RPMI7951 (cell line): ENCODE measurements at places on chromosomes 7 and 10. TPM values are rescaled to one million over a fixed set of nuclear protein-coding genes. Genes with fewer than 3 reads are reported as not detected.

Gene HHEX
- 0.60 and 1.2 TPM in 2 replicates for total RNA-seq

Gene ABCA13
- 0.10 and 0.48 TPM in 2 replicates for total RNA-seq

Gene CLCN1
- not detected in 2 replicates for total RNA-seq

Gene MYPN
- 1.4 and 1.8 TPM in 2 replicates for total RNA-seq

Gene ZNF365
- 4.8 and 6.8 TPM in 2 replicates for total RNA-seq

Gene NRF1
- total RNA-seq: 7.2 and 8.7 TPM in 2 replicates

Gene NYAP1
- total RNA-seq: not detected in 2 replicates

Gene TRIM50
- total RNA-seq: not detected in 2 replicates
